AG09309 (cell line): ENCODE measurements at places on chromosomes 11 and 22.

- DNase-seq: no peak
Measured at GRCh38 chr11:20547411-20547810, 52.0 kb upstream of the SLC6A5 start.

GRCh38 chr11:88179971-88180629, 4.9 kb upstream of the RAB38 start:
- no peak for DNase-seq

DNA sequence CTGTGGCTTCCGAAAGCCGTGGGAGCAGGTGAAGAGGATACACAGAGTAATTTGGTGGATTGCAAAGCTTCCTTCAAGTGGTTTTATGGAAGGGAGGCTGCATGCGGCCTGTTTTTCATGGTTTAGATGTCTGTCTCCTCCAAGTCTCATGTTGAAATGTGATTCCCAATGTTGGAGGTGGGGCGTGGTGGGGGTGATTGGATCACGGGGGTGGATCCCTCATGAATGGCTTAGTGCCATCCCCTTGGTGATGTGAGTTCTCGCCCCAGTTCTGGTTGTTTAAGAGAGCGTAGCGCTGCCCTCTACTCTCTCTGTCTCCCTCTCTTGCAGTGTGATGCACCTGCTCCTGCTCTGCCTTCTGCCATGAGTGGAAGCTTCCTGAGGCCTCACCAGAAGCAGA, 247.8 kb upstream of the B3GAT1 start:
- DNase-seq: no peak

GRCh38 chr11:34609187-34609751, 11.6 kb upstream of the EHF start:
- no peak for DNase-seq

- DNase-seq: no peak
Measured at GRCh38 chr11:116283300-116283699, 489.5 kb downstream of the BUD13 start.

- peak; percentile 77 for DNase-seq
Measured at GRCh38 chr11:130323452-130324450, 9.0 kb upstream of the ZBTB44 start.

DNA sequence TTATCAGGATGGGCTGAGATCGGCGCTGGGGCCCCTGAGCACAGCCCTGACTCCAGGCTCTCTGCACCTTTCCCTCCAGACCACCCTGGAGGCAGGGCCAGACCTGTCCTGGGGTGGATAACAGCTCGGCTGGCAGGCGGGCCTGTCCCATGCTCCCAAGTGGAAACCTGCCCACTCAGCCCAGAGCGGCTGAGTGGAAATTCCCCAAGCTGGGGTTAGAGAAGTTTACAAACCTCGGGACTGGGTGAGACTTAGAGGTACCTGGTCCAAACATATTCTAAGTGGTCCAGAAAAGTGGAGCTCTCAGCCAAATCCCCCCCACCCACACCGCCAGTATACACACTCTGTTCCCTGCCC, 4.8 kb upstream of the FXYD2 start:
- no peak for DNase-seq

GRCh38 chr11:18457450-18457849, 1.8 kb downstream of the LDHAL6A start:
- no peak for DNase-seq

DNA sequence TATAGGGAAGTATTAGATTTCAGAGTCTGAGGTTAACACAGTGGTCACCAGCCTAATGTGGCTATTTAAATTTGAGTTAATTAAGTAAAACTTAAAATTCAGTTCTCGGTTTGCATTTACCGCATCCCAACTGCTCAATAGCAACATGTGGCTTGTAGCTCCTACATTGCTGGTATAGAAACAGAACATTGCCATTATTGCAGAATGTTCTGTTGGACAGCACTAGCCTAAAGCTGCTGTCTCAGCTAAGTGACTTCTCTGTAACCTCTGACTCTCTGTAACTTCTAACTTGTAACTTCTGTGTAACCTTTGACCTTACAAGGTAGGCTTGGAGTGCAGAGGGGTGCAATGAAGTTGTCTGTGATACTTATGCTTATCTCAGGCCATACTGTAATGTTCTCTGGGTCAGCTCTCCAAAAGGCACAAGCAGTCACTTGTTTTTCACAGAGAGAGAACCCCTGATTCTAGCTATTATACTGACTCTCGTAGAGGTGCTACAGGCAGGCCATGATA, 78.7 kb downstream of the ZNRF3 start:
- DNase-seq: no peak

- no peak for DNase-seq
Measured at GRCh38 chr22:47839595-47840227, 1077.3 kb downstream of the TBC1D22A start.

- no peak for DNase-seq
Measured at GRCh38 chr22:43862074-43862881, at the start of gene SULT4A1. SULT4A1 (minus strand) TSS chr22:43862513; CDS start chr22:43862382, 131 bp downstream.

DNA sequence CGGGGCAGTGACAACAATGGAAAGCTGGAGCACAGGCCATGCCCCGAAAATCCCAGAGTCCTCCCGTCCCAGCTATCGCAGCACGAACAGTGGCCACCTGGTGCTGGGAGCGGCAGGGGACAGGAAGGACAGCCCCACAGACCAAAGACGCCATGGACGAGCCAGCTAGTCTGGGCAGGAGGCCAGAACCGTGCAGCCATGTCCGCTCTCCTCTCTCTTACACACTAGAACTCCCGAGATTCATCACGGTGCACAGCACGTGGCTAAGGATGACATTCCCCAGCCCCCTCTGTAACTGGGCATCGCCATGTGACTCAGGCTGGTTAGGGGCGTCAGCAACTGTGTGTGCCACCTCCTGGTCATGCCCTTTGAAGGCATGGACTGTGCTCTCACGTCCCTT, 4.6 kb downstream of the CDPF1 start:
- DNase-seq: no peak

- no peak for DNase-seq
Measured at GRCh38 chr11:86497310-86497709, 122.6 kb downstream of the CCDC81 start.

DNA sequence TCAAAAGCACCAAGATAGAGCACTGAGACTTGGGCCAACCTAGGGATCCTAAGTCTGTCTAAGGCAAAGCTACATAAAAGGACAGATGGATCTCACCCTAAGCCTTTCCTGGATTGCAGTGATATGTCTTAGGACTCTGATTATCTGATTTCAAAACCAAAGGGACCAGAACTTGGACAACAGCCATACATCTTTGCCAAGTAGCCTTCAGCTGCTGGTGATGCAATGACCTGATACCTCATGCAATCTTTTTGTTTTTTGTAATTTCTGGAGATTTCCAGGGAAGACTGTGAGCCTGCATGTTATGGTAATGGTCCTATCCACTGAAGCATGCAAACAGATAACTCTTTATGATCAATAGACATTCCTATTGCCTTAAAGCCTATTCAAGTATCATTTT, 230.4 kb upstream of the MTNR1B start:
- peak; percentile 32 for DNase-seq

DNA sequence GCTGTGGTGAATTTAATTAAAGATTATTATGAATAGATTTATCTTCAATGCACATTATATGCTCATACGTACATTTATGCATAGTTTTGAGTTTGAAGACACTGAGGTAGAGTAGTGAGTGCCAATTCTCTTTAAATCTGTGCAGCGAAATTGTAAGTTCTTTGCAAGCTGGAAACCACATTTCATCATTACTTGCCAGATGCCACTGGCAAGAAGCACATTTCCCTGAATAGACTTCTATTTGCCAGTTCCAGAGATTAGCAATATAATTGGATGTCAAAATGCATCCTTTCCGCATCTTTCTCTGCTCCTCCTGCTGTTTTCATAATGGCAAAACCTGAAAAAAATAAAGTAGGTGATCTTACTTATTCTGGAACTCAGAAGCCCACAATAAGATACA, 448.0 kb downstream of the LUZP2 start:
- no peak for DNase-seq

GRCh38 chr22:24761888-24762675, 12.4 kb downstream of the PIWIL3 start:
- DNase-seq: no peak

GRCh38 chr11:102446606-102447005, 6.0 kb downstream of the TMEM123 start:
- no peak for DNase-seq

- DNase-seq: no peak
Measured at GRCh38 chr11:71183878-71184277, 68.5 kb downstream of the SHANK2 start.

DNA sequence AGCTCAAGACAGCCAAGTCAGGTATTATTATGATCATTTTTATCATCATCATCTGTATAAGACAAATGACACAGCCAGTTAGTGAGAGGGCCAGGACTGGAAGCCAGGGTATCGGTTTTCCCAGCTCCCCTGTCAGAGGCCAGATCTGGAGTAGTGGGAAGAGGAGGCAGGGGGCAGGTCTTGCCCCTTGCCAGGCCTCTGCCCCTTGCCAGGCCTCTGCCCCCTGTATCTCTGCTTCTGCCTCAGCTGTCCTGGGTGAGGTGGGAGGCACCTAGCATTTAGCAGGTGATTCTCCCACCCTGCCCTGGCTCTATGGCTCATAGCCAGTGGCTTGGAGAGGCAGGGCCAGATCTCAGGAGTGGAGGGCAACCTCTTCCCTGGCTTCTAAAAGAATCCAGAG, 67.3 kb downstream of the PRDM11 start:
- no peak for DNase-seq

GRCh38 chr22:20788627-20789344, 14.9 kb downstream of the SERPIND1 start:
- DNase-seq: no peak

- no peak for DNase-seq
Measured at GRCh38 chr11:78539506-78539905, 35.2 kb downstream of the NARS2 start.

- no peak for DNase-seq
Measured at GRCh38 chr11:134406264-134407185, 5.5 kb downstream of the B3GAT1 start.
